ENCODE measurements at places on chromosomes 4 and X. TPM values are rescaled to one million over a fixed set of nuclear protein-coding genes. Genes with fewer than 3 reads are reported as not detected.

- DNase-seq: peak; percentile 78
Measured at GRCh38 chrX:119235872-119236622, at the start of gene PGRMC1. Gene PGRMC1 (plus strand): TSS chrX:119236285. CDS start chrX:119236364, 79 bp downstream.

GRCh38 chrX:110310896-110311295 is 7.0 kb downstream of the AMMECR1 start:
- DNase-seq: no peak

DNA sequence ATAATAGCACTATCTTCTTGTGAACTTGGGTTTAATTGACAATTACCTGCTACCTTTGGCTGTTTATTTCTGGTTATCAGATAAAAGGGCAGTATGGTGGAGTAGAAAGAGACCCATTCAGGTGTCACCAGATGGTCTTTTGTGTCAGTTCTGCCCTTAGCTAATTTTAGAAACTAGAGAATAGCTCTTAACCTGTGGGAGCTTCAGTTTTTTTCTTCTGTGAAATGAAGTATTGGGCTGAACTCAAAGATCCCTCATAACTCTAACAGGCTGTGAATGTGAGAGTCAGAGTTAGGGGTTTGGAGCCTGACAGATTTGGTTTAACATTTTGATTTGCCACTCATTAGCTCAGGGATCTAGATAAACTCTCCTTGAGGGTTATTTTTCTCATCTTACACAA is 335.2 kb downstream of the PPP1R2C start:
- DNase-seq: no peak

DNA sequence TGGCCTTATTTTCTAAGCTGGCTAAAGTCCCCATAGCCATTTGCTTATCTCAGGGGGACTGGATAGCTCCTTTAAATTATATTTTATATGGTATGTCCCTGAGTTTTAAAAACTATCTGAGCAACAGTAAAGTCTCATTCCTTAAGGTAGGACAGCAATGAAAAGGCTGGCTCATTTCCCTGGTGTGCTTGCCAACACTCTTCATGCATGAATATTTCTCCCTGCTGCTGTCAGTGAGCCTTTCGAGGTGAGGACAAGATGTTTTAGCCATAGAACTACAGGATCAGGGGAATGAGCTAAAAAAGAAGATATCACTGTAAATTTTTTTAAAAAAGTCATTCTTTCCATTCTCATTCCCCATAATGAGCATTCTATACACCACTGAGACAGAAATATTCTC is 427.3 kb upstream of the FAM241A start:
- DNase-seq: no peak

- no peak for DNase-seq
Measured at GRCh38 chr4:164613256-164613655, 140.7 kb upstream of the SMIM31 start.

Gene SSX4B
- total RNA-seq: not detected

Gene EREG
- not detected for total RNA-seq

Gene MID1IP1
- total RNA-seq: 42.7 TPM

Gene GPR82
- not detected for total RNA-seq

Gene CMC4
- total RNA-seq: 5.3 TPM

Gene TLR2
- 2.7 TPM for total RNA-seq
